Ovary (tissue), 10 donors: ENCODE measurements at places on chromosomes 3 and 15. TPM values are rescaled to one million over a fixed set of nuclear protein-coding genes. Genes with fewer than 3 reads are reported as not detected.

DNA sequence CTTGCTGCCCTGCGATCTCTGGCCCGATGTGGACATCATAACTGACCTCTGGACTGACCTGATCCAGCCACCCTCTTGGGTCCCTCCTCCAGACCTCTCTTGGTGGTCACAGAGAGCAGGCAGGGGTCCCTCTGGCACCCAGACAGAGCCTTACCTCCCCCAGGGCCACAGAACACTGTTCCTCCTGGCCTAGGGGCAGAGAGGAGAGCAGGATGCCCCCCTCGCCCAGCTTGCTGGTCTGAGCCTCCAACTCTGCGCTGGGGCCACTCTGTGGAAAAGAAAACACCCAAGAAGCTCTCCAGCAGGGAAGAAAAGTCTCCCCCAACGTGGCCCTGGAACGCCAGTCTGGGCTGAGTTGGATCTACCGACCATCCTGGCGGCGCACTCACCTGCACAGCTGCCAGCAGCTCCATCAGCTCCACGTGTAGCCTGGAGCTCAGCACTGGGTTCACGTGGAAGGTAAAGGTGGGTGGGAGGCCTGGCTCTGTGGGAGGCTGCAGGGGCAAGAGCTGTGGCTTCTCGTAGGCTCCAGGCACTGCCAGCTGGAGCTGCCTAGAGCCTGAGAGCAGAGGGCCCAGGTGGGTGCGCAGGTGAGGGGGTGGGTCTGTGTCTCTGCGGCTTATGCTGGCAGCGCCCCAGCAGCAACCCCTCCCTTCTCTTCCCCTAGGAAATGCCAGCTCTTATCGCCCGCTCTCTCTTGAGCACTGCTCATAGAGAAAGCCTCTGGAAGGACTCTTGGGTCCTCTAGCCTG, 6.0 kb downstream of the PLA2G4F start:
- no peak for DNase-seq

GRCh38 chr15:76340803-76341365, 4.3 kb downstream of the ISL2 start:
- DNase-seq = no peak

GRCh38 chr15:101039461-101039860, 120.3 kb downstream of the LRRK1 start:
- DNase-seq = no peak

DNA sequence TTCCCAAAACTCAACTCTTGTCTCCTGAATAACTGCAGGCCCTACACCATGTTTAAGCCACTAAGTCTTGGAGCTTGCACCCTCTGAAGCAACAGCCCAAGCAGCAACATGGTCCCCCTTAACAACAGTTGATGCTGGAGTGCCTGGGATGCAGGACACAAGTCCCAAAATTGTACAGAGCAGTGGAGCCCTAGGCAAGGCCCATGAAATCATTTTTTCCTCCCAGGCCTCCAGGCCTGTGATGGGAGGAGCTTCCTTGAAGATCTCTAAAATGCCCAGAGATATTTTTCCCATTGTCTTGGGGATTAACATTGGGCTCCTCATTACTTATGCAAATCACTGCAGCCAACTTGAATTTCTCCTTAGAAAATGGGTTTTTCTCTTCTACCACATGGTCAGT, 311.9 kb upstream of the EPHA3 start:
- DNase-seq = no peak

DNA sequence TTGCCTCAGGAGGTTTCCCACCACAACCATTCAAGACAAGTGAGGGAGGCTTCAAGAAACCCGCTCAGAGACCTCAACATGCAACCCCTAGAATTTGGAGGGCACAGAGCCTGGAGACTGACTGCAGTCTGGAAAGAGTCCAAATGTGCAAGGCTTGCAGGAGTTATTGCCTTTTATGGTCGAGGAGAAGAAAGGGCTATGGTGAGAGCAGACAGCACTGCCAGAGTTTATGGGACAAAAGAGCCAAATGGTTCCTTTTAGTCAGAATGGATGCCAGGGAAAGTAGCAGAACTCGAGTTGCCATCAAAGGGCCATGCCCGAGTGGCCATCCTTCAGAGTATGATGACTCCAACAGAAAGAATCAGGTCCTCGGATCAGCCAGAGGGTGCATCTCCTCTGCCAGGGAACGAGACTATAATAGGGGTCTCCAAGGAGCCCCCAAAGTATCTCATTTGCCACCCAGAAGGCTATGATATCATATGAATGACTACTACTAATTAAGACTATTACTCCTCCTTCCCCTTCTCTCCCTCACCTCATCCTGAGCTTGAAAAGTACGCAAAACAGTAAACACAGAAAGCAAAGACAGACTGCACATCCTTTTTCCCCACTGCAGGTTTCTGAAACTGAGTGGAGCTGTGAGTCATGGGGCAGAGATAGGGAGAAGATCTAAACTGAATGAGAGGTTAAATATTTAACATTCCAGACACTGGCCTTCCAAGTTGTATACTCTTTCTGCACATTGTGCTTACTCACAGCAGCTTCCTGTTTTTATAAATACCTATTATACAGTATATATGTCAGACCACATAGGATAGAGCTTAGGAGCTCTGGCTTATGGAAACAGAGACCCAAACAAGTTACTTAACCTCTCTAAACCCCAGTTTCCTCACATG, 33.9 kb upstream of the TMCO5A start:
- DNase-seq = no peak

GRCh38 chr3:47949979-47950378, 66.2 kb downstream of the MAP4 start:
- DNase-seq = no peak

DNA sequence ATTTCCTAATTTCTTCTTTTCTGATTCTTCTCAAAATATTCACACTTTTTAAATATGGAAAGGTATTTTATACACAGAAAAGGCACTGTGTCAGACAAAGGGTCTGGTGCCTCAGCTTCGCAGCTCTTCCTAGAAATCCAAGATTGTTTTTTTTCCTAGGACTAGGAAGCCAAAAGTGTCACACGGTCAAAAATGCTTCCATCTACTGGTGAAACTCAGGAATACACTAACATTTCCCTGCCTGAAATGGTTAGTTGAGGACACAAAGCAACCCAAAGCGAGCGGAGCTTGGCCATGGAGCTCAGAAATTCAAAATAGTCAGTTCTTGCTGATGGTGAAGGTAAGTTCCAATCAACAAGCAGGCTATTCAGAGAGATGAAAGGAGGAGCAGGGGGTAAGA, 426.5 kb upstream of the RASGRP1 start:
- DNase-seq = no peak

DNA sequence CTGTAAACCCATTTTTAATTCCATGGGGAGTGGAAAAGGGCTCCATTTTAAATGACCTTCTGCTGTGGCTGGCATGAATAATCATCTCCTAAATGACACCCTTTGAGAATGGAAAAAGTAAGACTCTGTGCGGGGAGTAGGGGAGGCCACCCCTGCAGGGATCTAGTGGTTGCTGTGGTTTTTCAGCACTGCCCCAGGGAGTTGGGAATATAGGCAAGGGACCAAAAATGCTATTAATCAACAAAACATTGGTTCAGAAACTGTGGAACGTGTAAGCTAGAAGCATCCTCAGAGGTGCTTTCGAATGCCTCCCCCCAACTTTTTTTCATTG, 30.1 kb upstream of the ADAMTS7 start:
- DNase-seq = no peak

DNA sequence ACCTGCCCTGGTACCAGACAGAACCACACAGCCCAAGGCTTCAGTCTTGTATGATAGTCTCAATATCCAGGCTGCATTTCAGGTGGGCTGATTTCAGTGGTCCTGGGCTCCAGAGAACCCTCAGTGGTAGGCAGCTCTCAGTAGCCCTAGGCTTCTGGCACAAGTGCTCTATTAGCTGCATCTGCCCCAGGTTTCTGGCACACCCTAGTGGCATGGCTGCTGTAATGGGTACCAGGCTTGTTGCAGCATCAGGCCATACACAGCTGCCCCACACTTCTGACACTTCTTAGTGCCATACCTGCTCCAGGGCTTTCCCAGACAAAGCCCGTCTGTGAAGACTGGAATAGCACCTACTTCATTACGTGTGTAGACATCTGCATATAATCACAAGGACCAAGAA, 1062.2 kb upstream of the EPHA6 start:
- DNase-seq = no peak

DNA sequence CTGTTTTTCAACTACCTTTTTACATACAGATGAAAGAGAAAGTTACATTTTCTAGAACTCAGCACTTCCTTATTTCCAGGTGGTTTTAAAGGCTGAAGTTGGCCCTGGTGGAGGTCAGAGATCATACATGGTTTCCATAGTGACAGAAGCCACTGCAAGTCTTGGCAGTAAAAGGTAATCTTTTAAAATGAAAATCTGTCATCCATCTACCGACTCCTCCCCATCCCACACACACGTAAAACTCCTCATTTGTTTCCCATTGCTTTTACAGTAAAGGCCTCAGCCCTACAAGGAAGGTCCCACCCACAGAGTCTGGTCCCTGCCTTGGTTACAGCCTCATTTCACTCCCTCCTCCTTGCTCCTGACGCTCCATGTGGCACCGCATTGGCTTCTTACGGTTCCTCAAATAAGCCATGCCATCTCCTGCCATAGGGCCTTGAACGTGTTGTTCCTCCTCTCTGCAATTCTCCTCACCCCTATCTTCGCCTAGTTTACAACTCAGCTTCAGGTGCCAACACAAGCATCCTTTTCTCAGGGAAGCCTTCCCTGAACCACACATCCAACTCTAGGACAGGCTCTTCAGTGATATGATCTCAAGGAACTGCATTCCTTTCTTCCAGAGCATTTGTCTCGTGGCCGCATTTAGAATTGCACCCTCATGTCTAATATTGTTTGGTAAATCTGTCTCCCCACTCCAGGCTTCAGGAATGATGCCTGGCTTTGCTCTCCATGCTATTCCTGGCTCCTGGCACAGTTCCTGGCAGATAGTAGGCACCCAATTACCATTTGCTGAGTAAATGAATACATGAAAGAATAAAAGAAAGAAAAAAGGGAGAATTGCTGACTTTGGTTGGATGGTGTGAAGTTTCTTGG, 2.6 kb downstream of the CYP19A1 start:
- DNase-seq = no peak

- no peak for DNase-seq
Observed at GRCh38 chr3:20904671-20905070, 718.7 kb upstream of the SGO1 start.

GRCh38 chr3:70863049-70863448, 550.6 kb upstream of the MDFIC2 start:
- DNase-seq = no peak

DNA sequence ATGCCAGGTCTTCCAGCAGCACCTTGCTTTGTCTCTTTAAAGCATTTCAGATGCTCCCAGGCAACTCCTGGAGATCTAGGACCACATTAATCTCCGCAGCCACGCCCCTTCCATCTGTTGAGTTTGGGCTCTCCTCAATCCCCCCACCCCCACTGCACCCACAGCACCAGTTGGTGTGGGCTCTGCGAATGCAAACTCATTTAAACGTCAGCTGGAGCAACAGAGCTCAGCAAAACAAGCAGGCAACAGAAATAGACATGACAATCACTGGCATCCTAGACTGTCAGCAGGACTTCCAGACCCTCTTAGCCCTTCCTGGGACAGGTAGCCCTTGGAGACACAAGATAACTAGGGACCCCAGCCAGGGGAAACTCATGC, 106.9 kb downstream of the LSM3 start:
- DNase-seq = no peak

GRCh38 chr3:184690192-184690883, 21.5 kb downstream of the MAGEF1 start:
- DNase-seq = no peak

DNA sequence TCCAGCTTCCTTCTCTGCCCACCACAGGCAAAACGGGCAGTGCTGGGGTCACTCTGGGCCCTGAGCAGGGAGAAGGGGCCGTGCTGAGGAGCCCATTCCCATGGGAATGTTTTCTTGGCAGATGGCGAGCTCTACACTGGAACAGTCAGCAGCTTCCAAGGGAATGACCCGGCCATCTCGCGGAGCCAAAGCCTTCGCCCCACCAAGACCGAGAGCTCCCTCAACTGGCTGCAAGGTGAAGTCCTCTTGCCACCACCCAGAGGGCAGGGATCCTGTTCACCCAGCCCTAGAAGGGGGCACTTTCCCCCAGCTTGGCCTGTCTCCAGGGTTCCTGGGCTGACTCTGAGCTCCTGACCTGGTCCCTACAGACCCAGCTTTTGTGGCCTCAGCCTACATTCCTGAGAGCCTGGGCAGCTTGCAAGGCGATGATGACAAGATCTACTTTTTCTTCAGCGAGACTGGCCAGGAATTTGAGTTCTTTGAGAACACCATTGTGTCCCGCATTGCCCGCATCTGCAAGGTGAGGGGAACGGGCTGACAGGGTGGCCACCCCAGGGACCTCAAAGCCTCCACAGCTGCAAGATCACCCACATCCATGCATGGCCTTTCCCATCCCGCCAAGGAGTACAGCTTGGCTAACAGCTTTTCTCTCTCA, 12.4 kb downstream of the CIB1 start:
- DNase-seq = peak; percentile 82

GRCh38 chr15:90924375-90924774, 8.0 kb downstream of the HDDC3 start:
- no peak for DNase-seq

DNA sequence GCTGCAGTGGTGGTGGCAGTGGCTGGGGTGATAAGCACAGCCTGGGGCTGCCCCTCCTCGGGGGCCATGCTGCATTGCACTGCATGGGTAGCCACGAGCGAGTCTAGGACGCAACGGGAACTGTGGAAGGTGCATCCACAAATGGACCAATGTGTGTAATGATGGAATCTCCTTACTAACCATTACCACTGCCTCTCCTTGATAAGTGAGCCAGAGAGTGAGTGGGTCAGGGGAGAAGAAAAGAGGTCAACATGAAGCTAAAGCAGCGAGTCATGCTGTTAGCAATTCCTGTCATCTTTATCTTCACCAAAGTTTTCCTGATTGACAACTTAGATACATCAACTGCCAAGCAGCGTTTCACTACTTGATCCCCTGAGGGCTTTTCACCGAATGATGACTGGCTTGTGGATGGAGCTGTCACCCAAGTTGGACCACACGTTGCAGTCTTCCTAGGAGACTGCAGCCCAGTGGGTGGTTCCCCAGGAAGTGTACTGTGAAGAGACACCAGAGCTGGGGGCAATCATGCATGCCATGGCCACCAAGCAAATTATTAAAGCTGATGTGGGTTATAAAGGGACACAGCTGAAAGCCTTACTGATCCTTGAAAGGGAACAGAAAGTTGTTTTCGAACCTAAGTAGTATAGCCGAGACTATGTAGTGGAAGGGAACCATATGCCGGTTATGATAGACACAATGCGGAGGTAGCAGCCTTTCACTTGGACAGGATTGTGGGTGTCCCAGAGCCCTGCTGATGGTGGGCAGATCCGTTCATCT, 20.6 kb downstream of the SAMD7 start:
- DNase-seq = no peak

Gene GLDN
- polyA plus RNA-seq = 0.33 TPM

Gene PYGO1
- 4.0 TPM for polyA plus RNA-seq

Gene MCTP2
- 0.86 TPM for polyA plus RNA-seq

Gene ENTPD3
- 5.6 TPM for polyA plus RNA-seq

Gene TGM4
- not detected for polyA plus RNA-seq

Gene NCBP2
- polyA plus RNA-seq = 53.7 TPM

Gene GNAT1
- not detected for polyA plus RNA-seq

Gene HRG
- polyA plus RNA-seq = not detected

Gene NR1I2
- polyA plus RNA-seq = 0.21 TPM
